Melanocyte of skin (primary cell): ENCODE measurements at places on chromosomes 11 and 22. TPM values are rescaled to one million over a fixed set of nuclear protein-coding genes. Genes with fewer than 3 reads are reported as not detected.

KRTAP5-8 gene
- total RNA-seq: not detected in 2 replicates

SEC14L3 gene
- total RNA-seq: not detected in 2 replicates

TCN1 gene
- total RNA-seq: 8.7 and 18.2 TPM in 2 replicates

OLFML1 gene
- total RNA-seq: not detected in 2 replicates

CLDN5 gene
- total RNA-seq: under 0.01 TPM in 1 of 2 replicates, not detected in the other

CARD10 gene
- 1.00 and 1.4 TPM in 2 replicates for total RNA-seq

IL17REL gene
- total RNA-seq: not detected in 2 replicates

SCARF2 gene
- total RNA-seq: 7.1 and 16.3 TPM in 2 replicates

MUC5B gene
- 1.00 and 2.2 TPM in 2 replicates for total RNA-seq

SPON1 gene
- total RNA-seq: under 0.01 TPM in 1 of 2 replicates, not detected in the other
